ENCODE measurements at places on chromosomes 4 and X. TPM values are rescaled to one million over a fixed set of nuclear protein-coding genes. Genes with fewer than 3 reads are reported as not detected.

- DNase-seq: no peak
Observed at GRCh38 chr4:102620697-102621497, 119.7 kb downstream of the NFKB1 start.

GRCh38 chr4:76947369-76947768 is 2.2 kb upstream of the SEPTIN11 start:
- no peak for DNase-seq

- DNase-seq: no peak
Observed at GRCh38 chr4:172095161-172095560, 282.0 kb downstream of the GALNTL6 start.

GRCh38 chrX:70508296-70508911 is 63.8 kb downstream of the DLG3 start:
- DNase-seq: no peak

DNA sequence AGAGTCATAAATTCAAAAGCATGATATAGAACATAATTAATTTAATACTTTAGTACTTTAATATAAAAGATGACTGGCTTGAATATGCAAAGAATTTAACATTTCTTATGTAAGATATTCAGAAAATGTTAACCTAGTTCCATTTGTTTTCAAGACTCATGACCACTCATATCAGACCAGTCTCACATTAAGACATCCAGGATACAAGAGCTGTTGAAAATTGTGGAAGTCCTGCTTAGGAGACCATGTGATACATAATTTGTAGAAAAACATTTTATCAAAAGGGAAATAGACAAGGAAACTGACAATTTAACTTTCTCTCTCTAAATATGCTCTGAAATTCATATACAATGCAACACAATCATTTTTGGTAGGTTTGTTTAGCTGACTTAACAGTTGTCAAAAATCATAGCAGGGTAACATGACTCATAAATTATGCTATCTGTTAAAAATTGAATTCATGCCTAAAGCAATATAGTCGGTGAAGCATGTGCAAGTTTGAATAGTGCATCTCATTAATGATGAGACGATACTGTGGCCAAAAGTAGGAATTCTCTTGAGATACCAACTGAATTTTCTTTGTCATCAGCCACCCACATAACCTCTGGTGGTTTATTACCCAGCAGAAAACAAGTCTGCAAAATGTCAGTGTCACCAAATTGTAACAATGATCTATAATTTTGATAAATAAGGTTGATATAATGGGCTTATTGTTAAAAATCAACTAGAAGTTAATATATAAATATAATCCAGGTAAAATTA is 211.4 kb downstream of the GASK1B start:
- no peak for DNase-seq

- DNase-seq: no peak
Observed at GRCh38 chr4:30103455-30103854, 616.7 kb upstream of the PCDH7 start.

GRCh38 chr4:17098996-17099395 is 200.6 kb upstream of the LDB2 start:
- no peak for DNase-seq

- no peak for DNase-seq
Observed at GRCh38 chr4:108117418-108118182, 51.1 kb downstream of the LEF1 start.

DNA sequence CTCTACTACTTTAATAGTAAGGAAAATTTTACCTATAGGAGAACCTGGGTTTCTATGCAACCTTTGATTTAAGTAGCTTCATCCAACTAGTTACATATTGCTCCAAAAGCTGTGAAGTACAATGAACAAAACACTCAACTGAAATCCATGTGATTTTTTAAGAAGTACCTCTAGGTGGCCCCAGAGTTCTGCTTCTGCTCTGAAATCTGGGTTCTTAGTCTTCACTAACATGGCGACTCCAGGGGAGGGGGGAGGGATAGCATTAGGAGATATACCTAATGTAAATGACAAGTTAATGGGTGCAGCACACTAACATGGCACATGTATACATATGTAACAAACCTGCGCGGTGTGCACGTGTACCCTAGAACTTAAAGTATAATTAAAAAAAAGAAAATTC is 73.4 kb upstream of the MAGEB2 start:
- DNase-seq: no peak

GRCh38 chrX:17860811-17861488 is at the start of gene RAI2:
Gene RAI2, minus strand, starts transcription at chrX:17861298. Its CDS starts 59,288 bp downstream, at chrX:17802010.
- peak; percentile 5 for DNase-seq

GRCh38 chr4:5638976-5639375 is 69.4 kb downstream of the EVC2 start:
- DNase-seq: no peak

- DNase-seq: peak; percentile 50
Observed at GRCh38 chr4:18020671-18021469, 685 bp downstream of the LCORL start.

Gene UTP14A
- 28.6 TPM for total RNA-seq

Gene PPP4R3C
- not detected for total RNA-seq

Gene SLC25A43
- 4.0 TPM for total RNA-seq

Gene GLRB
- not detected for total RNA-seq

Gene UGT2B11
- total RNA-seq: not detected

Gene SORBS2
- total RNA-seq: not detected

Gene MOSPD2
- total RNA-seq: 16.5 TPM

Gene SNX25
- 12.0 TPM for total RNA-seq

All from activated CD4-positive, alpha-beta T cell treated with anti-CD3 and anti-CD28 coated beads, Interleukin-2, amount 10 ng/mL, durations not matched to agents 7 days and 5 days (primary cell).